Stimulated activated CD4-positive, alpha-beta T cell treated with anti-CD3 and anti-CD28 coated beads, Interleukin-2, amount 100 ng/mL, for 48 hours (primary cell): ENCODE measurements at places on chromosomes 12 and 14.

- no peak for DNase-seq
Measured at GRCh38 chr14:45810152-45810872, 557.3 kb upstream of the MIS18BP1 start.

DNA sequence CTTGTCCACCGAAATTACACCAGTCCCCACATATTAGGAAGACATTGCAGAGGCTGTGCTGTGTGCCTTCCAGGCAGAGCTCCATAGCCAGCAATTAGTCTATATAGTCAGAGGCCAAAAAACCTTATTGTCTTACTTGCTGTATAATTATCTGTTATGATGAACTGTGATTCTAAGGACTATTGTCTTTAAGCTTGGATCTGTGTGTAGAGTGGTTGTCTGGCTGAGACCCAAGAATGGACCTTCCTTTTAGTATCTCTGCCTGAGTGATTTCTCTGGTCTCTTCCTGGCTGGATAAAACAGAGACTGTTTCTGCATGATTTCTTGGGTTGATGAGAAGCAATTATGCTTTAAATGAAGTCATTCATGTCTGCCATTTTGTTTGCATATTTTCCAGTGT, 465.3 kb downstream of the PRKD1 start:
- no peak for DNase-seq

GRCh38 chr14:23434488-23435222, 805 bp downstream of the MYH7 start:
- no peak for DNase-seq

DNA sequence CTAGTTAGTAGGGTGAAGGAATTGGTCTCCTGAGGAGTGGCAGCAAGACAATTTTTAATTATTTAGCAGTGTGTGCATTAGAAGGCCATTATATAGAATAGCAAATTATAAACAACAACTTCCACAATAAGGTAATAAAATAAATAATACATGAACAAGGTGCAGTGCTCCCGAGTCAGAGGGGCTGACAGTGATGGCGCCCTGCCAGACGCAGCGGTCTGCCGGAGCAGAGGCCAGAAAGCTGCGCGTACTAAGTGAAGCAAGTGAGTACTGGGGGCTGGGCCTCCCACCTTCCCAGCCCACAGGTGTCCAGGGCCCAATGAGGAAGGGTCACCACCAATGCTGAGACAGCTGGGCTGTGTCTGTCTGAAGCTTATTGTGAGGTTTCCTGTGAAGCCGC, 72.0 kb upstream of the VRK1 start:
- no peak for DNase-seq

DNA sequence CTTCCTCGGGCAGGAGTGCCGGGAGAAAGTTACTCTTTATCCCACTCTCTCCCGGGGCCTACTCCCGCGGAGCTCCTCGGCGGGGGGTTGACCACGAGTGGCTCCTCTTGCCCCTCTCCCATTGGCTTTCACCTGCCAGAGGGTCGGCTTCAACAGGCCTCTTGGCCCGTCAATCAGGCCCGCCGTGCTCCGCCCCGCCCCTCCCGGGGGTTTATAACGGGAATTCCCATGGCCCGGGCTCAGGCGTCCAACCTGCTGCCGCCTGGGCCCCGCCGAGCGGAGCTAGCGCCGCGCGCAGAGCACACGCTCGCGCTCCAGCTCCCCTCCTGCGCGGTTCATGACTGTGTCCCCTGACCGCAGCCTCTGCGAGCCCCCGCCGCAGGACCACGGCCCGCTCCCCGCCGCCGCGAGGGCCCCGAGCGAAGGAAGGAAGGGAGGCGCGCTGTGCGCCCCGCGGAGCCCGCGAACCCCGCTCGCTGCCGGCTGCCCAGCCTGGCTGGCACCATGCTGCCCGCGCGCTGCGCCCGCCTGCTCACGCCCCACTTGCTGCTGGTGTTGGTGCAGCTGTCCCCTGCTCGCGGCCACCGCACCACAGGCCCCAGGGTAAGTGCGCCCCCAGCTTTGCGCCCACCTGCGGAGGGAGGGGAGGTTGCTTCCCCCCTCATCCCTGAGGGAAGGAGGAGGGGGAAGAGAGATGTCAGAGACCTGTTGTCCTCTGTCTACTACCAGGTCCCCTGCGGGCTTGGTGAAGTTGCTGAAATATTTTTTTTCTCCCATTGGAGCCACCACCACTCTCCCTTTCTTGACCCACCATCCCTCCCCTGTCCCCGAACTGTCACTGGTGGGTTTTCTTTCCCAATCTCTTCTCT, at the start of gene SMOC1:
SMOC1 (plus strand) TSS at position 242 of the 869 bp plus-strand sequence; CDS start at position 505, 263 bp downstream.
- DNase-seq, result peak; percentile 6

DNA sequence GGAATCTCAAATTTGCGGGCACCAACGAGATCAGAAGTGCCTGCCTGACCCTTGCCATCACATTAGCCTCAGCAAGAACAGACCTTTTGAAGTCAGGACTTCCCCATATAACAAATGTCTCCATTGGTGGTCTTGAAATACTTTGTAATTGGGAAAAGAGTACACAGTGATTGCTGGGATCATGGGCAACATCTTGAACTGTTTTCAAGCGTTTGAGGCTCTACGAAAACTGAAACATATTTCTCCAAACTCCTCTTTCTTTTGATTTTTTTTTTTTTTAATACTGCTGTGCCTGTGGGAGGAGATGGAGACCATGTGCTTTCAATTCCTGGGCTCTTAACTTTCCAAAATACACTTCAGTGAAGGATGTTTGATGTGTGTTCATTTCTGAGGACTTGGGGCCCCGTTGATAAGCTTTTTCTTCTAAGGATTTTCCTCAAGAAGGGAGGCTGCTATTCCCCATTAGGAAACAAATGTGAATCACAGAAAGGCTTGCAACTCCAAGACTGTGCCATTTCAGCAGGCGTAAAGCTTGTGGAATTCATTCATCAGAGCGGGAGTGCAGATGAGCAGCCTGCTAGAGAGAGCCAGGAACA, 94.5 kb downstream of the TMEM132C start:
- no peak for DNase-seq

DNA sequence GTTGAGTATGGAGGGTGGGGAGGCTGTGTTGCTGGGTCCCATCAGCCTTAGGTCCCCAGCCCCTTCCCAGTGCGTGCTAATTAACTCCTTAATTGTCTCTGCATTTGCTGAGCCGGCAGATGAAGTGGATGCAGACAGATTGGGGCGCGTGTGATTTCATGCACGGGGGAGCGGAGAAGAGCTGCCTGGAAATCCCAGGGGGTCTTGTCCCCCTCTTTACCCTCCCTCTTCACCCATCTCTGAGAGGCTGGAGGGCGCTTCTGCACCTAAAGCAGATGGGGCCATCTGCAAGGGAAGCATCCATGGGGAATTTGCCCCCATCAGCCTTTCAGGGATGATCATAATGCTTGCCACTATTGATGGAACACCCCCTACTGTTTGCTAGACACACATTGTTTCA, 4.4 kb upstream of the ASIC1 start:
- no peak for DNase-seq

GRCh38 chr14:91258011-91258618, 13.6 kb upstream of the GPR68 start:
- DNase-seq, result no peak

GRCh38 chr14:106044515-106044914, 518.1 kb downstream of the TMEM121 start:
- DNase-seq, result no peak

DNA sequence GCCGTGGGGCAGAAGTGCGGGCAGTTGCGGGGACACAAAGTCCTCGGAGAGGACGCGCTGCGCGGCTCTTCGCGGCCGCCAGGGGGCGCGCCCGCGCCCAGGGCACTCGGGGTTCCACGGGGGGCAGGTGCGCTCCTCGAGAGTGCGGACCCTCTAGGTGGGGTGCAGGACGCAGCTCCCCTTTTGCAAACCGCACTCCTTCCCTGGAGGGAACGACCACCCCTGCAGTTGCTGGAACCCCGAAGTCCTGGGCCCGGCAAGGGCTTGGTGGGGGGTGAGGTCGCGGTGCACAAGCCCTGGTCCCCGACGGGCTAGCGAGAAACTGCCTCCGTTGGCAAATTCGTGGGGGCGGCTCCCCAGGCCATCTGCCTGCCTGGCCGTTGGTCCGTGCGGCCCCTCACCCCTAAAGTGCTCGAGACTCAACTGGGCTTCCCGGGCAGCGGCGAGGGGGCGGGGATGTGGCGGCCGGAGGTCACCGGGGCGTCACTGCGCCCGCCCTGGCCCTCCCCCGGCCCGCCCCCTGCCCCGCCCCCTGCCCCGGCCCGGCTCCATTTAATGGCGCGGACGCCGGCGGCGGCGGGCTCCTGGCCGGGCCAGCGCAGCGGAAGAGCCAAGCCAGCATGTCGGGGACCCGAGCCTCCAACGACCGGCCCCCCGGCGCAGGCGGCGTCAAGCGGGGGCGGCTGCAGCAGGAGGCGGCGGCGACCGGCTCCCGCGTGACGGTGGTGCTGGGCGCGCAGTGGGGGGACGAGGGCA, at the start of gene ADSS1:
ADSS1 (plus strand) TSS at position 579 of the 756 bp plus-strand sequence; CDS start at position 621, 42 bp downstream.
- DNase-seq, result peak; percentile 54

DNA sequence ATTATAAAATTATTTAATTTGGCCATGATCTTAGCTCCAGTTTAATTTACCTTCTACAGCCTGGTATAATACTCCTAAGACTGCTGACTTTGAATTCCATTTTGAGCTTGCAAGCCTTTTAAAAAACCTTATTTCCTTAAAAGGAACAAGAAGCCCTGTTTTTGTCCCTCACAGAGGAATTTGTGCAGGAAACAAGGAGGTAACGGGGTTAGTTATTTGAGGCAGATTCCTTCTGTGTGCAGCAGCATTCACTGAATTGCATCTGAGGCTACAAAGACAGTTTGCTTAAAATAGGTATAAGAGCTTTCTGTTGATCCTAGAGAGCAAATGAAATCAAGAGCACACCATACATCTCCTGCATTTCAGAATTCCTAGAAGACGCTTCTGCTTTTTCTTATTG, 403.3 kb upstream of the PRICKLE1 start:
- DNase-seq, result no peak

GRCh38 chr14:75661499-75661814, 411 bp downstream of the TTLL5 start:
- no peak for DNase-seq

DNA sequence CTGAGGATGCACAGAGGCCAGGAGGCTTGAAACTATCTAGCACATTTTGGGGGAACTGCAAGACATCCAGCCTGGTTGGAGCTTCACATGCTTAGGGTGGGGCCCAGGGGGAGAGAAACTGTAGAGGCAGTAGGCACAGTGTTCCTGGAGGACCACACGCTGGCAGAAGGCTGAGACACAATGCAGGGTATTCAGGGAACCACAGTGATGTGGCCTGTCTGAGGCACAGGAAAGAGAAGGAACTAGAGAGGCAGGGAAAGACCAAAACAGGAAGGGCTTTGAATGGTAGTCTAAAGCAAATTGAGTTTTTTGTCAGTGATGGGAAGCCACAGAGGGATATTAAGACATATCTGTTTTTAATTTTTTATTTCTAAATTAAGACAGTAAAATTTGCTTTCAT, 100.2 kb upstream of the PRICKLE1 start:
- DNase-seq, result no peak

- no peak for DNase-seq
Measured at GRCh38 chr12:19220852-19221466, 91.4 kb downstream of the PLEKHA5 start.

- no peak for DNase-seq
Measured at GRCh38 chr14:36028218-36028617, 148.3 kb downstream of the PTCSC3 start.

DNA sequence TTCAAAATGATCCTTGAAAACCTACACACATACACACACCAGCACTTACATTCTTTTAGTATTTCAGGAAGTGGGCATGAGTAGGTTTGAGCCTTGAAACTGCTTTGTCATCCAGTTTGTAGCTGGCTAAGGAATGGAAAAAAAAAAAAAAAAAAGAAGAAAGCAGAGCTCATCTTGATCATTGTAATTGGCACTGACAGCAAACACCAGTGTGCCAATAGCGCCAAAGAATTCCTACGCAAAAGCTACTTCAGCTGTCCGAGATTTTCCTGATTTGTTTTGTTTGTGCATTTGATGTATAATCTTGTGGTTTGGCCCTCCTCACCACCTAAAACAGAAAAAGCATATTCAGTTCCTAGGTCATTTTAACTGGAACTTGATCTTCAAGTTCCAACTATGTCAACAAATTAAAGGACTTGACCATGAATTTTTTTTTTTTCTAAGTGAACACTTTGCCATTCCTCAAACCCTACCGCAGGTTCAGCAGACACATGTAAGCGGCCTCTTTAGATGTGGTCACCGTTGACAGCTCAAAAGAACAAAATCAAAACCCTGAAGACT, 57.3 kb downstream of the FLRT2 start:
- DNase-seq, result no peak

GRCh38 chr12:80222261-80222660, 122.9 kb downstream of the OTOGL start:
- no peak for DNase-seq

DNA sequence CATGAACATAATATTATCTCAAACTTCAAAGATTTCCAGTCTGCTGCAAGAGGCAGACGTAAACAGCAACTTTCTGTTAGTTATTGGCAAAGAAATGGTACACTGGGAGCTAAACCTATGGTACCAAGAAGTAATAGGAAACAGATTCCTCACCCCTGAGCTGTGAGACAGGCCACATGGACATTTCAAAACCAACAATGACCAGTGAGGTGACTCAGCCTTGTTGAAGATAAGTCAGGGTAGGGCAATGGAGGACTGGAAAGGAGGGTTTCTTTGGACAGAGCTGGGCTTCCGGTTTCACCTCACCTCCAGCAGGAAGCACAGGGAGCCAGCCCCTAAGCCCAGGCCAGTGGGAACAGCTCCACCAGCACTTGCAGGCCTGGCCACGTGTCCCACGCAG, 1320.5 kb downstream of the AACS start:
- DNase-seq, result no peak

DNA sequence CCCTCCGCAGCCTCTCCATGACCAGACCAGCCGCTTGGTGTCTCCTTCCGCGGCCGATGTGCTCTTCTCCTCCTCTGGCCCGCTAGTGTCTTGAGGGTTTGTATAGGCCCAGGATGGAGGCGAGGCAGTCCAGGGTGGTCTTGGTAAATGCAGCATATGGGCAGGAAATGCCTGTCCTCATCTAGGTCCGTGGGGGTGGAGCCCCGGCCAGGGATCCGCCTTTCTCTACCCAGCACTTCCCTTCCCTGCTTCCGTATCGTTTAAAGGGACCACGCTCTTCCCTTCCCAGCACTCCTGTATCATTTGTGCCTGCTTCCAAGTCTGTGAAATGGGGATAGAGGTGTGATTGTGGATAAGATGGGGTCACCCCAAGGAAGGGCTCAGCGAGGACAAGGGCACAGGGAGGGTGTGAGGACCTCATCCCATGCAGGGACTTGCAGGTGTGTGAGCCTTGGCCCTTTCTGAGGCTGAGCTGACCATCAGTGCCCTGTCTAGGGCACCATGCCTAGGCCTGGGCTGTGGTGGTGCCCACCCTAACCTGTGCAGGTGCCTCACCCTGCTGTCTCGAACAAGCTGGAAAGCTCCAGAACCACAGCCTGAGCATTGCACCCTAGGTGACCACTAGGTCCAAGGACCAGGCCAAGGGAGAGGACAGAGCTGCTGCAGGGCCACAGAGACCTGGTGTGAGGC, 326.8 kb upstream of the RTL1 start:
- no peak for DNase-seq

GRCh38 chr12:3087758-3088650, 10.8 kb downstream of the TSPAN9 start:
- no peak for DNase-seq

GRCh38 chr12:44369998-44370397, 506.1 kb downstream of the NELL2 start:
- DNase-seq, result no peak
